ENCODE measurements at places on chromosomes 11 and 22.

DNA sequence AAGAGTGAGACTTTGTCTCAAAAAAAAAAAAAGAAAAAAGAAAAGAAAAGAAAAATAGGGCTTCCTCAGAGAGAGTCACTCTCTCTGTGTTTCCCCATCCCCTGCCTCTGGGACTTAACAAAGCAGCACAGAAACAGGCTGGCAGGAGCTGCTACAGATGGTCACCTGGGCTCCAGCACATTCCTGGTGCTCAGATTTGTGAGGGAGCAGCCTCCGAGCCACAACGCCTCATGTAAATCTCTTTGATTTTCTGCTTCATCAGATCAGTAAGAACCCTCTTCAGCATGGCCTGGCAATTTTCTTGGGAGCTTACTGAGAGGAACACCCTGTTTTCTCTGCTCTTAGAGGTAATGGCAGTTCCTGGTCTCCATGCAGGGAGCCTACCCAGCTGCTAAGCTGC, 15.2 kb upstream of the LDHA start:
- DNase-seq, result no peak

GRCh38 chr11:133007027-133007584, 525.2 kb downstream of the OPCML start:
- no peak for DNase-seq

- no peak for DNase-seq
Observed at GRCh38 chr11:46554213-46555147, 39.3 kb downstream of the AMBRA1 start.

DNA sequence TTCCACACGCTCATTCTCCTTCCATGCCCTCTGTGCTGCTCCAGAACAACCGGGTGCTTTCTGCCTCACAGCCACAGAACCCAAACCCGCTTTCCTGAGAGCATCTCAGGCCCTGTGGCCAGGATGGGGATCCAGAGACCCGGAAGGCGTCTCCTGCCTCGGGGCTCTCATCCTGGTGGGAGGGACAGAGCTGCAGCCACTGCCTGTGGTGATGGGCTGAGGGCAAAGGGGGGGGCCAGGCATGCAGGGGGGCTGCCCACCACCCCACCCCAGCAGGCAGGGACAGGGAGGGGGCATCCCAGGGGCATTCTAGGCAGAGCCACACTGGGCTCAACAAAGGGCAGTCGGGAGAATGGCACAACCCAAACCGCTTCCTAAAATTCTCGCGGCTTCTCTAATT, 41.4 kb downstream of the CERK start:
- DNase-seq, result no peak

DNA sequence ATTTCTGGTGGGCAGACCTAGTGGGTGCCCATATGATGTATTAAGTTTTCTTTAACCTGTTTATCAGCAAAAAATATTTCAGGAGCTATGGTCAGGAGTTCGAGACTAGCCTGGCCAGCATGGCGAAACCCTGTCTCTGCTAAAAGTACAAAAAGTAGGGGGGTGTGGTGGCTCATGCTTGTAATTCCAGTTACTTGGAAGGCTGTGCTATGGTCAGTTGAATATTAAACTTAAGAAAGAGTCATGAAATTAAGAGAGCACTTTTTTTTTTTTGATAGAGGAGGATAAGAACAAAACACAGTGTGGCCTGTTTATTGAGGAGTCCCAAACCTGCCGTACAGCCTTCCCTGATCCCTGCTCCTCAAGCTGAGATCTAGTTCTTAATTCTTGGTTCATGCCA, 29.8 kb downstream of the OR6Q1 start:
- no peak for DNase-seq

DNA sequence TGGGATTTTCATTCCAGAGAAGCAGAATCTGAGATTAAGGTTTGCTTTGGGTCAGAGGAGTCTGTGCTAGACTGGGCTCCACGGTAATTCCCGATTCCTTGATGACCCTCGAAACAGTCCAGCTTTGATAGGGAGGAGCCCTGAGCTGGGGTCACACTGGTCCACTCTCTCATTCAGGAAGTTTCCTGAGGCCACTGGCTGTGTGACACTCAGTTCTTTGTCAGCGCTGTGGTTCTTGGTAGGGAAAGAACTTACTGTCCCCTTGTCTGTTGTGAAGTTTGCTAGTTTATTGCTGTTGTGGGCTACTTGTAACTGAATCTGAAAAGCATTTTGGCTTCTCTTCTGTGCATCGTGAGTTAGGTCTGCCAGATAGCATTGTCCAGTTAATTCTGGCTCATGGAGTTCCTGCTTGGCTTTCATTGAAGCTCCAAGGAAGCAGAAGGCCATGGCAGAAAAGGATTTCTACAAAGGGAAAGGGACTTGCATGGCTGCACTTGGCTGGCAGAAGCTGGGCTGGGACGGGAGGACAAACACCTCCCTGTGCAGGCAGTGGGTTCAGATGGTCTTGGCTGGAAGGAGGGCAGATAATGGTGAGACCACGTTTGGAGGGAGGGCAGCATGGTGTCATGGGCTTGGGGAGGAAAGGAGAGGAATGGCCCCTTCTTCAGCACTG, 23.3 kb downstream of the BCR start:
- DNase-seq, result no peak

DNA sequence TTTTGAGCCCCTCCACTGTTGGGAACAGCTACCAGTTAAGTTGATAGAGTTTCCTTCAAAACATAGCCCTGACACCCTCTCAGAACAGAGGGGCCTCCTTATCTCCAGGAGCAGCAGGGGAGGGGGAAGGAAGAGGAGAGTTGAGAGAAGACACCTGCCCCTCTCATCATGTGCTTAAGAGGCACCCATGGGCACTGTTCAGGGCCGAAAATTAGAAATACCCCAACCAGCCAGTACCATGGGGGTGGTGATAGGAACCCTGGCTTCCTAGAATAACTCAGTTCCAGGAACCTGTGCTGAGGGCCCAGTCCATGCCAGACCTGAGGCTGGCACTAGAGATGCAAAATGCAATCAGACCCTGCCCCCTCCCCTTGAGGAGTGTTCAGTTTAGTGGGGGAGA, 9.3 kb upstream of the GDPD5 start:
- no peak for DNase-seq

DNA sequence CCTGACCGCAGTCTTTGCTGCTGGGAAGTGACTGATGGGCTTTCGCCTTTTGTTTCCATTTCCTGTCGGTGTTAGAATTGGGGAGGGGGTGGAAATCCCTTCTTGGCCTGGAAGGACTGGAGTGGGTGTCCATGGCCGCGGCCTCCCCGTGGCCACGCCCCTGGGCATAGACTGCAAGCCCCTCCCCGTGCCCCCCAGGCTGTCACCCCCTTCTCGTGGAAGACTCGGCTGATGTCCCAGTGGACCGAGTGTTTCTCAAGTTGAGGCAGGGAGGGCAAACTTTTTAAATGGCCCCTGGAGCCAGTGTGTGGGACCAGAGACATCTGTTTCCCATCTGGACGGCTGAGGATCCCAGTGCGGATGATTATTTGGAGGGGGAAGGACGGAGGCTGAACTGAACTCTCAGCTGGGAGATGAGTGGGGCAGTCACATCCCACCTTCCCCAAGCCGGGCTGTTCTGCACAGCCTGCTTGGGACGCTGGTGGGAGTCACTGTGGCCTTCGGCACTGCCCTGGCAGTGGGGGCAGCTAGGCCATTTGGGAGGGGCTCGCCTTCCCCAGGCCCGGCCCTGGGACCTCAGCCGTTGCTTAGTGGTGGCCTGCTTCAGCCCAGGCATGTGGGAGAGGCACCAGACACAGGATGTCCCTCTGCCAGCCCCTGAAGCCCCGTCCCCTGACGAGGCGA, 1.6 kb downstream of the CD81 start:
- no peak for DNase-seq

DNA sequence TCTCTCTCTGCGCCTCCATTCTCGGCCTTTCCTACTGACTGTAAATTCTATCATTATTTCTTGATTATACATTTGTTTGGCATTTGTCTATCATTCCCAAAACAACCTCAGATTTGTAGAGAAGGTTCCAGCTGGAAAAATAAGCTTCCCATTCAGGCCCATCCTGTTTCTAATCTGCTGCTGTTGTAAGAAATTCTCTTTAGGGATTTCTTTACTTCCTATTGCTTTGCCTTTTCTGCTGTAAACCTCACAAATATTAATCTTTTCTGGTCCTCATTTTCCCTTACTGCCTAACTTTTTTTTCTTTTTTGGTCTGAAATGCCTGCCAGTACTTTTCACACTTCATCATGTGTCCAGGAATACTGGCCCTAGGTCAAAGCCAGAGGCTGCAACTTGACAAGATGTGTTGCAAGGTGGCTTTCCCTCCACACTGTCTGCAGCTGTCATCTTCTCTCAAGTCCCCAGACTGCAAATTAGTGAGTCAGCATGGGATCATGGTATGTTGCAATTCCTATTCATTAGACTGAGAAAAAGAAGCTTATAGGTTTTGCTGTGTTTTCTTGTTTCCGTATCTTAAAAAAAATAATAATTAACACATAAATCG, 858.7 kb upstream of the CHORDC1 start:
- no peak for DNase-seq

GRCh38 chr11:69325446-69325845, 31.5 kb downstream of the MYEOV start:
- no peak for DNase-seq

- no peak for DNase-seq
Observed at GRCh38 chr11:128576555-128576954, 10.8 kb downstream of the ETS1 start.

DNA sequence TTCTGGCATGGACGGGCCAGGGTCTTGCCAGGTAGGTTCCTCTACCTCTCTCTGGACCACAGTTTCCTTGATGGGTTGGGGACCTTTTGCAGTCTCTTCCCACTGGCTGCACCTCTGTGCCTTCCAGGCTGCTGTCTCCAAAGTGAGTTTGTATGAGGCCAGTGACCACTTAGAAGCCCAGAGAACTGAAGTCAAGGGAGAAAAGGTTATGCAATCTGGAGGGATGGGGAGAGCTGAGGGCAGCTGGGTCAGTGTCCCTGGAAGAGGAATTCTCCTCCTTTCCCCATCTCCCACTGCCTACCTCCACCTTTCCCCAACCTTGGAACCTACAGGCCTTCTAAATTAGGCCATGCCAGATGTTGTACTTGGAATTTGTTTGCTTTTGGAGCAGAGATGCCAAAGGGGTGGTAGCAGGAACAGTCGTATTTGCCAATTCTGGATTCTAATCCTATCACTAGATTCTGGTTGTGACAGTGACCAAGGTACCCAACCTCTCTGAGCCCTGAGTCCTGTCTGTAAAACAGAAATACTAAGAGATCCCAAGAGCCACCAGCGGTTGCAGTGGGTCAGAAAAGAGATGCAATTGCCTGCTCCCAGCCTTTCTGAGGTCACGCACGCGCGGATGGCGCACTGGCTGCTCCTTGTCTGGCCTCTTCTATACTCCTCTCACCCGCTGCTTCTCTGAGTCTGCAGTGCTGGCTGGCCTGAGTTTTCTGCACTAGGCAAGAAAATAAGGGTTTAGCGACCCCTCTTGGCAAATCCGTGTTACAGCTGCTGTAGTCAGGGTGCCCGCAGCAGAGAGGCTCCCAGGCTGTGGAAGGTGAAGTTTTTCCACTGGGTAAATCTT, 10.7 kb upstream of the ACCSL start:
- DNase-seq, result peak; percentile 44

GRCh38 chr11:121626507-121626875, 173.7 kb upstream of the SORL1-AS1 start:
- DNase-seq, result no peak

DNA sequence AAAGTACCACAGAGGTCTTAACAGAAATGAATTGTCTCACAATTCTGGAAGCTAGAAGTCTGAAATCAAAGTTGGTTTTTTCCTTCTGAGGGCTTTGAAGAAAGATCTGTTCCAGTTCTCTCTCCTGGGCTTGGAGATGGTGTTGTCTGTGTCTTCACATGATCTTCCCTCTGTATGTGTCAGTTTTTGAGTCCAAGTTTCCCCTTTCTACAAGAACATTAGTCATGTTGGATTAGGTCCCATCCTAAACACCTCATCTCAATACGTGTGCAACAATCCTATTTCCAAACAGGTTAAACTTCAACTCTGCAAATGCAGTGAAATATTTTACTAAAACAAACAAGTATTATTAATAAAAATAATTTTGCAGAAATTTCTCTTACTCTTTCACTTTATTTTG, 3.1 kb upstream of the PTS start:
- DNase-seq, result no peak

DNA sequence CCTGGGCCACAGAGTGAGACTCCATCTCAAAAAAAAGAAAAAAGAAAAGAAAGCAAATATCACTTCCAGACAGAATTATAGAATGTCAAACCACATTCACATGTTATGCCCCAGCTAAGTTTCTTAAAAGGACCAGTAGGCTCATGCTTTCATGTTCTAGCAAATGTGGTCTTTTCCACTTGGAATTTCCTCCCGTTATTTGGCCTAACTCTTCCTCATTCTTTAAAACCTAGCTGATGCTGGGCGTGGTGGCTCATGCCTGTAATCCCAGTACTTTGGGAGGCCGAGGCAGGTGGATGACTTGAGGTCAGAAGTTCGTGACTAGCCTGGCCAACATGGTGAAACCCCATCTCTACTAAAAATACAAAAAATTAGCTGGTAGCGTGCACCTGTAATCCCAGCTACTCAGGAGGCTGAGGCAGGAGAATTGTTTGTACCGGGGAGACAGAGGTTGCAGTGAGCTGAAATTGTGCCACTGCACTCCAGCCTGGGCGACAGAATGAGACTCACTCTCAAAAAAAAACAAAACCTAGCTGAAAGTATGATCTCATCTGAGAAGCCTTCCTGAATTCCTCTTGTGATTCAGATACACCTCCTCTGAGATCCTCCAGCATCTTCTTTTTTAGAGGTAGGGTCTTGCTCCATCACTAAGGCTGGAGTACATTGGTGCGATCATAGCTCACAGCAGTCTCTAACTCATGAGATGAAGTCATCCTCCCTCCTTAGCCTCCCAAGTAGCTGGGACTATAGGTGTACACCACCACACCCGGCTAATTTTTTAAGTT, 50.4 kb downstream of the FCHSD2 start:
- no peak for DNase-seq

DNA sequence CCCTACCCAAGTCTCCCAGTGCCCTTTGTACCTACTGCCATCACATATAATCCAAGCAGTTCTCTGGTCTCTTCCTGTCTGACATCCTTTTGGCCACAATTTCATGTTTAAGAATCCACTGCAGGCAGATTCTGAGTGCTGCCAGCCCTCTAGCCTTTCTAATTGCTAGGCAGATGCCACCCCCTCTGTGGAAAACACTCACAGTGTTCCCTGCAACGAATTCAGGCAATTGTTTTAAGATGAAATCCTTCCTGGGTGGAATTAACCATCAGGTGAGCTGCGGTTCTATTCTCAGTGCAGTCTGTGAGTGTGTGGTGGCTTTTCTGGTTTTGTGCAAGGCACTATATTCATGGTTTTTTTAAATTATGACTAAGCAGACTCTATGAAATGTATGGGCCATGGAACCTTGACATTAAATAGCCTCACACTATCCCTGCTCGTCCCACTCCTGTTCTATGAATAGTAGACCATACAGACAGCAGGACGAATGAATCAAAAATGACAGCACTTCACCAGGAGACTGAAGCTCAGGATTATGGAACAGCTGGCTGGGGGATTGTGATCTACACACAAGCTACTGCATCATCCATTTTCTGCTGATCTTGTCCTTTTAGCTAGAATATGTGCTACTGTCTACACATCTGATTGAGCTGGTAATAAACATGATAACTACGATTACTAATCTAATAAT, 29.8 kb upstream of the BMAL1 start:
- no peak for DNase-seq

- no peak for DNase-seq
Observed at GRCh38 chr11:92782806-92783205, 186.6 kb upstream of the MTNR1B start.

GRCh38 chr11:134027671-134028070, 41.2 kb upstream of the JAM3 start:
- peak; percentile 79 for DNase-seq

- DNase-seq, result peak; percentile 94
Observed at GRCh38 chr11:61129639-61130523, 27.6 kb downstream of the CD5 start.

GRCh38 chr22:50169774-50170341, 673 bp upstream of the PANX2 start:
- peak; percentile 49 for DNase-seq

GRCh38 chr11:63931876-63932275, 6.9 kb upstream of the NAA40 start:
- no peak for DNase-seq

Measured in activated CD8-positive, alpha-beta T cell treated with anti-CD3 and anti-CD28 coated beads, Interleukin-2, amount 10 ng/mL, durations not matched to agents 7 days and 5 days (primary cell).